ENCODE measurements at places on chromosomes 13 and 19. TPM values are rescaled to one million over a fixed set of nuclear protein-coding genes. Genes with fewer than 3 reads are reported as not detected.

ZNF226 gene
- 21.2 TPM for total RNA-seq

KCNJ14 gene
- 0.43 TPM for total RNA-seq

ALOX5AP gene
- 0.43 TPM for total RNA-seq

LILRA1 gene
- total RNA-seq, result not detected

PCDH17 gene
- 0.86 TPM for total RNA-seq

CEACAM16 gene
- total RNA-seq, result under 0.01 TPM

MUC16 gene
- total RNA-seq, result under 0.01 TPM

BRSK1 gene
- total RNA-seq, result 5.6 TPM

ZIC5 gene
- total RNA-seq, result not detected

ZNF579 gene
- total RNA-seq, result 5.6 TPM

PDE4C gene
- total RNA-seq, result 0.32 TPM

ADGRE2 gene
- total RNA-seq, result 0.43 TPM

RNF17 gene
- 0.86 TPM for total RNA-seq

NECTIN2 gene
- total RNA-seq, result 134 TPM

SBSN gene
- under 0.01 TPM for total RNA-seq

CCL25 gene
- not detected for total RNA-seq

SLC25A41 gene
- total RNA-seq, result not detected
